Stimulated activated CD8-positive, alpha-beta memory T cell treated with anti-CD3 and anti-CD28 coated beads, Interleukin-15, amount 100 ng/mL, for 24 hours (primary cell): ENCODE measurements at places on chromosomes 13 and 19.

DNA sequence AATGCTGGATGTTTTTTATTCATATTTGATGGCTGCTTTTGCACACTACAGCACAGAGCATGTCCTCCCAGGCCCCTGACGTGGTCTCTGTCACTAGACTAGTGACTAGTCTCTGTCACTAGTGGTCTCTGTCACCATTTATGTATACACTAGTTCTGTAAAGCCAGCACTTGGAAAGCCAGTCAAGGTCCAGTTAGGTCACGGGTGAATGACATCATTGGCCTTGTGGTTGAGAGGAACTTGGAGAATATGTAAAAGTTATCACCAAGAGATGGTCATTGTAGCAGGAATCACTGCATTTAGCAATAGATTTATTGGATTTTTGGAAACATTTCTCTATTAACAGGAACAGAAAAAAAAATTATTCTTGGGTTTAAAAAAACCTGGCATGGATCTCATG, 72.9 kb downstream of the SHISA2 start:
- no peak for DNase-seq

DNA sequence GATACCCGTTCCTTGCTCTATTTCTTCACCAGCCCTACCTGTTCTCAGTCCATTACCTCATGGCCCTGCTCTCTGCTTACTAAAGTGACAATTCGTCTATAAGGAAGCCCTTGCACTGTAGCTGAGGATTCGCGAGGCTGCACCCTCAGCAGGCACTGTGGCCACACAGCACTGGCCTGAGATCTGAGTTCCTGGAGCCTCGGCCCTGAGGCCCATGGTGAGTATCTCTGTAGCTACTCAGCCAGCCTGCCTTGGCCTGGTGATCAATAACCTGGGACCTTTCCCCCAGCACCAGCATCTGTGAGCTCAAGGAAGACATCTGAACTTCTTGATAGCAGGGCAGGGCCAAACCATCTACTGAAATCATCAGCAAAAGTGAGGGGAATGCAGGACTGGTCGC, 90.7 kb downstream of the RGCC start:
- no peak for DNase-seq

- no peak for DNase-seq
Observed at GRCh38 chr13:73599232-73600128, 534.7 kb downstream of the KLF12 start.

GRCh38 chr19:44741258-44741731, 7.2 kb upstream of the BCL3 start:
- DNase-seq: no peak

- no peak for DNase-seq
Observed at GRCh38 chr19:40960062-40960685, 30.9 kb upstream of the CYP2B6 start.

DNA sequence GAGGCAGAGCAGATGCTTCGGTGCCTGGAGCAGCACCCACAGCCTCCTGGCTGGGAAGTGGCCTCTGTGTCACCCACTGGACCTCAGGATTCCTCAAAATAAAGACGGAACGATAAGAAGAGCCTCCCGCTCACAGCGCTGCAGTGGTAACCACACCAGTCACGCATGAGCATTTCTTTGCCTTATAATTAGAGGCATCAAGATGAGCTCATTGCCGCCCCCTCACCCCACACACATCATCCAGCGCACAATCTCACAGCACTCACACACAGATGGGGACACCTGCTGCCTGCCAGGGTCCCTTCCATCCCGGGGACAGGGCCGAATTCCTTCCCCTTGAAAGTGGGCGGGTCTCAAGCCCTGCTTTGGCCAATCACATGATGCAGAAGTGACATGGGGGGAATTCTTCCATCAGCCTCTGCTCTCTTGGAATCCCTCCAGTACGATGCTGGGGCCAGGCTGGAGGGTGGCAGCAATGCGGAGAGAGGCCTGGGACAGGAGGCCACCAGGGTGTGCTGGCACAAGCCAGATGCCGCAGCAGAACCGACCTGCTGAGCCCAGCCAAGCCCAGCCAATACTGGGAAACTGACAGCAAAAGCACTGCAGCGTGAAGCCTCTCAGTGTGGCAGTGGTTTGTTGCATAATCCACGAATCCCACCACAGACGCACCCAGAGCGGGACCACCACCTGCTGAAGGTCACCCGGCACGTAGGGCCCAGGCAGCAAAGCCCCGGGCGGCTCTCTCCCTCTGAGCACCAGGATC, 16.0 kb downstream of the PIP5K1C start:
- no peak for DNase-seq

DNA sequence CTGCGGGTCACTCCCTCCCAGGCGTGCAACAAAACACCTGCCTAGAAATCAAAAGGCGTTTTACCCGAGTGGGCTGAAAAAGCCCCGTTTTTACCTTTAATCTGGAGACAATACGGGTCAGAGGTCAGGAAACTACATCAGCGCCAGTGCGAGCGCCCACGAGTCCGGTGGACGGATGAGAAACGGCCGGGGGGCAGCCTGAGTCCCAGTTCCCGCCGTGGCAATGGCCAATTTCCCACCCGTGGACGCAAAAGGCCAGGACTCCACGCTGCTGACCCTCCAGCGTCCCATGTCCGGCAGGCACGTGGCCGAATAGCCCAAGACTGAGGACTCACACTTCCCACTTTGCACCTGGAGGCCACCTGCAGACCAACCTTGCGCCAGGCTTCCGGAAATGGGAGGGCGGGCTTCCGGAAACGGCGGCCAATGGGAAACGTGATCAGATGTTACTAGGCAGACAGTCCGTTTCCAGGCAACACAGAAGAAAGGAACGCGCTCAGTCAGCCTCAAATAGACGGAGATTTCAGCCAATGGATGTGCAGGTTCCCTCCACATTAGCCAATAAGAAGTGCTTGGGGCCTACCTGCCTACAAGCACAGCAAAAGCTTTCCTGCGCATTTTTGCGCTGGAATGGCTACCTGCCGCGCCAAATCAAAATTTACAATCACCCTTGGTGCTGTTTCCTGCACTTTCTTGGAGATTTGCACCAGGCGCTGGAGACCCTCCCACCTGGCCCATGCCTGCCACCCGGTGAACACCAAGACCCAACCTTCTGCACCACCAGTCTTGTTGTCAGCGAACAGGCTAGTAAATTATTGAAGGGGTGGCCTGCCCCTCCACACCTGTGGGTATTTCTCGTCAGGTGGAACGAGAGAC, 47.4 kb downstream of the ZFP14 start:
- peak; percentile 18 for DNase-seq

DNA sequence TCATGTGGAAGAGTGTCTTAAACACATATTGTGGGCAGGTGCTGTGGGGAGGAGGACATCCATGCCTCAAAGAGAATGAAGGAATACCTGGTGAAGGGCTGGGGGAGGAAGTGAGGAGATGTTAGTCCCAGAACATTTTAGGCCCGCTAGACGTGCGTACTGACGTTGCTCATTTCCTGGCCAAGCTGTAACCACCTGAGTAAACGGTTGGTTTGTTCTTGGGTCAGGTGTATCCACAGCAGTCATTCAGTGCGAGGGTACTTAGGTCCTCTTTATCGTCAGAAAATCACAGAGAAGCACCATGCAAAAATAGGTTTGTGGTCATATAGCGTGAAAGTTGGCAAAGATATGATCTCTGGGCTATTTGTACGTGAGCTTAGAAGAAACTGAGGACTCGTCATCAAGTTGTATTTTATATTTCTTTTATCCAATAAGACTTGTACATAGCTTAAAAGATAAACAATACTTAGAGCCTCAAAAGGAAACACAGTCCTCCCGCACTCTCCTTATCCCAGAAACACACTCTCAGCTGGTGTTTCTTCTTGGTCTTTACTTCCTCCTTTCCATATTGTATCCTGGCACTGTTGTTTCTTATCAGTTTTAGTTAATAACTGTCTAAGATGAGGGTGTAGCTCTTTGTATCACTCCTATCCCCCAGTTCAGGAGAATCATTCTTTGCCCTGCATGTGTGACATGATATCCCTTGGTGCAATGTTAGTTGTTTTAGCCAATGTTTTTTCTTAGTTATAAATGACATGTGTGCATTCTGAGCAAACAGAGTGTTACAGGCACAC, 52.0 kb downstream of the ARHGEF7 start:
- DNase-seq: no peak
